ENCODE measurements at places on chromosomes 5 and 9.

DNA sequence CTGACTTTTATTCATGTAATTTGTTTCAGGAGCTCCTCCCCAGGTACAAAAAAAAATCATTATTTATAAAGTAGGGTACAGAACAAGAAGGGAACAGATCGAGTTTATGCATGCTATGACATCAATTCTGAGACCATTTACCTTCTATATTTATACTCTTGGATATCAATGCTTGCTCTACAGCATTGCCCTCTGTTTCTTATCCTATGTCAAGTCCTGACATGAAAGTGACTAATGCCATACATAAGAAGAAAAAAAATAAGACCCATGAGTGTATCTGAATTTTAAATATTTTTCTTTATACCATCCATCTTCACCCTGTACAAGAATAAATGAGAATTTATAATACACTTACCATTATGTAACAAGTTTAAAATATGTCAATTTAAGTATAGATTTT lies 2016.3 kb upstream of the CDH9 start:
- DNase-seq, result no peak

GRCh38 chr9:95511952-95512708 lies 4.6 kb downstream of the PTCH1 start:
- DNase-seq, result peak; percentile 82

GRCh38 chr5:160685695-160686094 lies 166.3 kb downstream of the ATP10B start:
- peak; percentile 44 for DNase-seq

GRCh38 chr9:114035221-114035844 lies 42.8 kb downstream of the AMBP start:
- no peak for DNase-seq

DNA sequence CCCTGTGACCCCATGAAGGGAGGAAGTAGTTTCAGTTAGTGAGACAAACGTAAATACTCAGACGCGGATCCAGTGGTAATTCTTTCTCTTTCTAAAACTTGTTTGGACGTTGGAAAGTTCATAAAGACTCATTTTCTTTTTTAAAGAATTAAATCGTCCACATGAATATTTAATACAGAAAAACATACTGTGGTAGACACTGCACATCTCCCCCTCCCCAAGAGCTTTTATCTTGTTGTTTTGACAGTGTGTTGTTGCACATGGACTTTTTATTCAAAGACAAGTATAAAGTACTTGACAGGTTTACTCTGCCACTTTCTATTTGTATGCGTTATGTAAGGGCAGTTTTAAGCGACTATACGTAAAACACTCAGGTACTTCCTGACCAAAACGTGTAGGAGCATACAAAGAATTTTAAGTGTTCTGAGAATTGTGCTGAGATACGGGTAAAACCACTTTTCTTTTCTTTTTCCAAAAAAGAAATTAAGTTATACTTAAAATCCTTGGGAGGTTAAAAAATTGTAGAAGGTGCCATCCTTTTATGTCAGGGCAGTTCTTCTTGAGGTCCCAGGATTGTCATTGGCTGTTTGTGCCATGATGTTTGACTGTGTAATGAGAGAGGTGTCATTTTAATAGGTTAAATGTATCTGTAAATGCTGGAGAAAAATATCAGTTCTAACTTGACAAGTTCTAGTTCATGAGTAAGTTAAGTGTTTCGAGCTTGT lies 1.3 kb downstream of the NIPBL start:
- peak; percentile 64 for DNase-seq

GRCh38 chr5:135509995-135510394 lies 25.8 kb downstream of the NEUROG1 start:
- DNase-seq, result no peak
